ENCODE measurements at places on chromosomes 1 and 21. TPM values are rescaled to one million over a fixed set of nuclear protein-coding genes. Genes with fewer than 3 reads are reported as not detected.

Gene ACTN2
- 0.37 TPM for polyA plus RNA-seq

Gene VSIG8
- polyA plus RNA-seq = 0.30 TPM

Gene COL8A2
- 5.0 TPM for polyA plus RNA-seq

Gene SH2D5
- 0.18 TPM for polyA plus RNA-seq

Gene TBX15
- polyA plus RNA-seq = not detected

Gene AADACL4
- not detected for polyA plus RNA-seq

Gene SMPDL3B
- 2.9 TPM for polyA plus RNA-seq

Gene SYF2
- 71.1 TPM for polyA plus RNA-seq

Gene CELA2A
- 1.6 TPM for polyA plus RNA-seq

Gene TSPAN2
- 5.7 TPM for polyA plus RNA-seq

Gene PALMD
- 2.6 TPM for polyA plus RNA-seq

Gene HRNR
- not detected for polyA plus RNA-seq

Gene SPRR4
- polyA plus RNA-seq = not detected

Gene NRAS
- polyA plus RNA-seq = 23.5 TPM

Gene RIPK4
- 29.2 TPM for polyA plus RNA-seq

Gene PGLYRP3
- 1.6 TPM for polyA plus RNA-seq

Gene FBXO2
- 16.7 TPM for polyA plus RNA-seq

Gene HES3
- not detected for polyA plus RNA-seq

Gene NPHS2
- not detected for polyA plus RNA-seq

Gene PIK3C2B
- polyA plus RNA-seq = 5.0 TPM

Gene OR2T29
- polyA plus RNA-seq = not detected

Gene ARHGAP29
- 8.9 TPM for polyA plus RNA-seq

Gene BCAR3
- polyA plus RNA-seq = 5.6 TPM

Gene NCMAP
- 4.3 TPM for polyA plus RNA-seq

Gene PLA2G2F
- not detected for polyA plus RNA-seq

Gene C1QC
- polyA plus RNA-seq = 27.8 TPM

Gene SOX13
- polyA plus RNA-seq = 7.2 TPM

Gene PRR9
- polyA plus RNA-seq = not detected

Gene HHIPL2
- polyA plus RNA-seq = not detected

Gene ORC1
- polyA plus RNA-seq = 1.6 TPM

Gene PCNX2
- polyA plus RNA-seq = 15.4 TPM

Gene DNAH14
- polyA plus RNA-seq = 5.5 TPM

Gene SLAMF8
- polyA plus RNA-seq = 1.9 TPM

Gene TCP10L
- not detected for polyA plus RNA-seq

Measured in stomach (tissue), 19 donors.